HFF-Myc (cell line): ENCODE measurements at places on chromosomes 4 and X.

DNA sequence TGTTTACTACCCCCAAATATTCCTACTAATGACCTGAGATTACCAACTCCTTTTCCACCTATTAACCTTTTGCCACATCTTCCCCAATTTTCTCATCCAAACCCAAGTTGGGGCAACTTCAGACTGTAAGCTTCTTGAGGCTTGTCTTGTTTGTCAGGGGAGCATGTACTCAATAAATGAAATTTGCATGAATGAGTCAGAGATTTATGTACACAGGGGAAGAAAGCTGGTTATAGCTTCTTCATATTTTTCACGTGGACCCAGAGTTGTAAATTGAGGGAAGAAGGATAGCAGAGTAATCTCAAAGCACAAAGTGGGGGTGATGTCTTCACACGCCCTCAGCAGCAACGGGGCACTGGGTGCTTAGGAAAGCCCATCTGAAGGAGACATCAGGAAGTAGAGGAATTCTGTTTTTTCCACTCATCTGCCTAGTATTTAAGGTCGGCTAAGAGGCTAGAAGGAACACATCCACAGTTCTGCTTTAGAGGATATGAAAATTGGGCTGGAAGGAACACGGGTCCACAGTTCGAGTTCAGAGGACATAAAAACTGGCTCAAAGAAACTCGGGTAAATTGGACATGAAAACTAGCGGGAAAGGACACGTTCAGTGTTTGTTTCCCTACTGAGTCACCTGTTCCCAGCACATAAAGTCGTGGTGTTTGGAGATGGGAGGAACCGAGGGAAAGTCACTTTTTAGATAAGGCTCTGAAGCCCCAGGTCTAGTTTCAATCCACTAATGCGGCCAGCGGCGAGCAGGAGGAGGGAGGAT is 696 bp upstream of the CA5B start:
- no peak for DNase-seq

GRCh38 chr4:87038837-87039615 is 104.2 kb downstream of the AFF1 start:
- no peak for DNase-seq

GRCh38 chr4:186829740-186830449 is 106.2 kb upstream of the FAT1 start:
- DNase-seq: no peak

GRCh38 chr4:82704156-82704555 is 94.4 kb downstream of the SCD5 start:
- DNase-seq: no peak

- no peak for DNase-seq
Measured at GRCh38 chr4:135552131-135552530, 1350.5 kb upstream of the PABPC4L start.

DNA sequence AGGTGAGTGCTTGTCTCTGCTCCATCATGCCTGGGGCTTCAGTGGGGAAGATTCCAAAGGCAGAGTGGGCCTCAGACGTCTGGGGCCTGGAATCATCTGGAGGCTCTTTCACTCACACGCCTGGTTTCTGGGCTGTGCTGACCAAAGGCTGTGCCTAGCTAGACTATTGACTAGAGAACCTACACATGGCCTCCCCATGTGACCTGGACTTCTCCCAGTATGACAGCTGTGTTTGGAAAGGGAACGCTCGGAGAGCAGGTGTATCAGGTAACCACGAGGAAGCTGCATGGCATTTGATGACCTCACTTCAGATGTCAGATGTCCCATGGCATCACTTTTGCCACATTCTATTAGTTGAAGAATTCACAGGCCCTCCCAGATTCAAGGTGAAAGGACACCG is 51.0 kb downstream of the ADGRL3 start:
- DNase-seq: no peak

GRCh38 chrX:131139072-131139471 is 80.9 kb downstream of the ARHGAP36 start:
- no peak for DNase-seq

DNA sequence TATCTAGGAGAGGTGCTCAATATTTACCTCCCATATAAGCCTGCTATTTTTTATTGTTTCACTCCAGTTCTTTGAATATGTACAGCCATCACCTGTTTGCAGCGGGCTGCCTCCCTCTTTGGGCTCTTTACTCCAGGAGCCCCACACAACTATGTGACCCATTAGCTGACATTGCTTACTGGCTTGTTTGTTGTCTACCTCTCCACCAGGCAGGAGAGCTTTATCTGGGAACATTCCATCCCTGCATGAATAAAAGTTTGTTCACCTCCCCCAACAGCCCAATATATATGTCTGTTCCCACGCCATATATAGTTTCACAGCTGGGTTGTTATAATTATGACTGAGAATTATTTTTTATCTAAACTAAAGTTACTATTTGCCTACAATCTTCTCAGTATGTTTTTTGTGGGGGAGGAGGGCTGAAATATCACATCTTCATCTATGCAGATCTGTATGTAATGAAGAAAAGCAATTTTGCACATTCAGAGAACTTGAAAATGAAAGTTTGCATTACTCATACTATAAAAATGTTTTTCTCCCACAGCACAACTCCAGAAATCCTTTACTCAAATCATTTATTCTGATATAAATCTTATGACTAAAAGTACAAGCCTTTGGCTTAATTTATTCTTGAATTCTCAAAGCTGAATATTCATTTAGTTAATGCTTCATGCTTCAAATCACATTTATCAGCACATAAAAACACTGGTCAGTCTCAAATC is 61.2 kb upstream of the DAPP1 start:
- no peak for DNase-seq
